Activated naive CD4-positive, alpha-beta T cell treated with anti-CD3 and anti-CD28 coated beads, Interleukin-2, amount 10 ng/mL, durations not matched to agents 7 days and 5 days (primary cell): ENCODE measurements at places on chromosomes 1 and 21.

- no peak for DNase-seq
These were observed 10.6 kb upstream of the PRKACB start for GRCh38 chr1:84133479-84133878.

GRCh38 chr1:88680911-88681622 lies 3.0 kb upstream of the PKN2 start:
- DNase-seq, result no peak

DNA sequence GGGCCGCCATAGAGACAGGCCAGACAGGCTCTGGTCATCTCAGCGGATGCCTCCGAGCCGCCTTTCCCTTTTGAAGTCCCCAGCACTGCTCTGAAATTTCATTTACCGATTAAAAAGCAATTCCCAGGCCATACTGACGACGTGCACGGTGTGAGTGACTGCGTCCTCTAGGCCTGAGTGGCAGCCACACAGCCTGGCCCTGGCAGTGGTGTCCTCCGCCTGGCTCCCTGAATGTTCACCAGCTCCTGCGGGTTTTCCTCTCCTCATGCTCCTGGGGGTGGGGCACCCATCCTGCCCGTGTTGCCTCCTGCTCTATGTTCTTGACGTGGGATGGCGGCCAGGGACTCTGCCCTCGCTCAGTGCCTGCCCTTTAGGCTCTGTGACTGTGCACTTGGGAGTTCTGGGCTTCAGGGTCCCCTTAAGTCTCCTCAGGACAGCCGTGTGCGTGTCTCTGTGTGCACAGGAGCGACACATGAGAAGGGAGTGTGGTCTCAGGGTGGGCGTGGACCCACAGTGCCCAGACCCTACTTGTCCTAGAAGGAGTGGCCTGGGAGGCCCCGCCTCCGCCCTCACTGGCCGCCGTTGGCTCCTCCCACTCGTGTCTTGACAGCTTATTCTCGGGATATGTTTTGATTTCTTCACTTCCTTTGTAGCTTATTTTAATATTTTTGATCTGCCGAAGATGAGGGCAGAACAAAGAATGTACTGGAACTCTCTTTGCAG lies 3.6 kb downstream of the SKI start:
- DNase-seq, result peak; percentile 92

GRCh38 chr21:24781146-24781545 lies 826.1 kb downstream of the MRPL39 start:
- DNase-seq, result no peak
